Fibroblast of skin of scalp (primary cell): ENCODE measurements at places on chromosomes 12 and 14.

- DNase-seq: peak; percentile 21
Observed at GRCh38 chr12:100184549-100185145, 16.0 kb upstream of the ACTR6 start.

DNA sequence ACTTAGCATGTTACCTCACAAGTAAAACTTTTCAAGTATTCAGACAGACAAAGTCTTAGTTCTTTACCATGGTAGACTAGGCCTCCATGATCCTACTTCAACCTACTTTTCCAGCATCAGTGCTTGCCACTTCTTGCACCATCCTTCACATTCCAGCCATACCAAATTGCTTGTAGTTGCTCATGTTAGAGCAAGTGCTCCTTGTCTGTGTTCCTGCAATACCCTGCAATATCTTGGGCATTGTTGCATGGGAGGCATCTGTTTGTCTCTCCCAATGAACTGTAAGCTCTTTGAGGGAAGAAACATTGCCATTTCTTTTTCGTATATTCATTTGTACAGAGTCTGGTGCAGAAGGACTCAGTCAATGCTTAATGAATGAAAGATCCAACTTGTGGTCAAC is 78.0 kb downstream of the SRGAP1 start:
- peak; percentile 94 for DNase-seq

- no peak for DNase-seq
Observed at GRCh38 chr12:67444542-67444941, 175.4 kb downstream of the CAND1 start.

DNA sequence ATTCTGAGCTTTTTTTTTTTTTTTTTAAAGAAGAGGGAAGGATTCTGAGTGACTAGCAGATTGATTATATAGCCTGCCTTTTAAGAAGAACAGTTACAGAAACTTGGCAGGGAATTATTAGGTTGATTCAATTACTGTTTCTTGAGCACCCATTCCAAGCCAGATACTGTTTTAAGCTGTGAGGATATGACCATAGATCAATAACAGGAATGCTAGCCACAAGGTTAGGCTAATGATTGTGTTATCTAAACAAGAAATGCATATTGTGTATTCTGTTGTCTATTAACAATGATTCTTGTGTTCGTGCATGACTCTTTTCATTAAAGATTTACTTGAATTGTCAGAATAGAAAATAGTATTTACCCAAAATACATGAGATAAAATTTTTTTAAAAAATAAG is 67.1 kb downstream of the PRORP start:
- no peak for DNase-seq

DNA sequence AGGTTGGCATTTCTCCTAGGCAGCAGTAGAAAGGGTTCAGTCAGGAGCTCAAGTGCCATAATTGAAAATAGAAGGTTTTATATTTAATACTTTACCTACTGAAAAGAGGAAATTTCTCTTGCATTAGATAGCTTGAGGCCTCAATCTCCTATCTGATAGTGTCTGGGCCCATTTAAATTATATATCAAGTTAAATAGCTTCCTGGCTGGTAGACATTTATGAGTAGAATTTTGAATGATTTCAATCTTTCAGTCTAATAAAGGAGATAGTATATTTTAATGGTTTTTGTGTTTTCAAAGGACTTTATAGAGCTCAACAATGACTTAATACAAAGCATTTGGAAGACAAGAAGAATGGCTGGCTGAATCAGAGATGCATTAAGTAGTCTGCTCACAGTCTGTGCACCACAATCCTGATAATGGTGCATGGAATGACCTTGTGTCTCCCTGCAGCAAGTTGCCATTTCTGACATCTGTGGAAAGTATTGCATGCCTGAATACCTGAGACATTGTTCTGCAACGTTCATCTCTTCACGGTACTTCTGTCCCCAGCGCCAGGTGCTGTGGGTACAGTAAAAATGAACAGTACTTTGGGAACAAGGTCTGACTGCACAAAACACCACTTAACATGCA is 974.1 kb downstream of the TMTC2 start:
- no peak for DNase-seq

DNA sequence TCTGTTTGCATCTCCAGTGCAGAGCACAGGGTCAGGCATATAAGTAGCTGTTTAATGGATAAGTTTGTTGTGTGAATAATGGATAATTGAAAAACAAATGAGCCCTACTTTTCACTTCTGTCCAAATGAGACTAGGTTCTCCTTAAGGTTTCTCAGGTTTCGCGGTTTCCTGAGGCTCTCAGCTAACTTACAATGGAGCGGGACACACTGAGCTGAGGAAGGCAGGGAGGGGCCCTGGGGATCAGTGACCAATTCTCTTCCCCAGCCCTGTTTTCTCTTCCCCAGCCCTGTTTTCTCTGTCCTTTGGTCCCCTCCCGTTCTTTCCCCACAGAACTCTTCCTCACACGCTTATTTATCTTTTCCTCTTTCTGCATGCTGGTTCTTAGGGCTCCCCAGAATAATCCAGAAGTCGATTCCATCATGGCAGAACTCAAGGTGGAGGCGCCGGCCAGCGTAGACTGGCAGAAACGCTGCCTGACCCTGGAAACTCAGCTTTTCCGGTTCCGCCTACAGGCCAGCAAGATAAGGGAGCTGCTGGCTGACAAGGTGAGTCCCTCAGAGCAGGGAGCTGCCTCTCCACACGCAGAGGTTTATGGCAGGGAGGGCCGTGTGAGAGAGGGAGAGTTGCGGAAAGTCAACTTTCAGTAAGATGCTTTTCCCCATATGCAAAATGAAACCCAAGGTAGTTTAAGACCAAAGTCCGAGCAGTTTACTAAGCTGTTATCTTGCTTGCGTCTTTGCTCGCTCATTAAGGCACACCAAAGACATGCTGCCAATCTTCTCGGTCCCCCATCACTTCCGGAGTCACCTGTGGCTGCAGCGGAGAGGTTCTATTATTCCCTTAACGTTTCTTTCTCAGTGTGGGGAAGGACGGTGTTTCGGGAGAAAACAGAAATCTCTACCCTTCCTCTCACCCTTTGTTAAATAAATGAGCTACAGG is 8.6 kb downstream of the PLEKHH1 start:
- no peak for DNase-seq

- DNase-seq: no peak
Observed at GRCh38 chr12:132632521-132633228, 14.1 kb downstream of the P2RX2 start.
